Type B pancreatic cell (in vitro differentiated cells): ENCODE measurements at places on chromosomes 3 and 15. TPM values are rescaled to one million over a fixed set of nuclear protein-coding genes. Genes with fewer than 3 reads are reported as not detected.

RTP1 gene
- not detected in 2 replicates for total RNA-seq

OR5K2 gene
- not detected in 2 replicates for total RNA-seq

IQCF5 gene
- not detected in 2 replicates for total RNA-seq

RTP4 gene
- total RNA-seq = 1.4 and 2.8 TPM in 2 replicates

DNA sequence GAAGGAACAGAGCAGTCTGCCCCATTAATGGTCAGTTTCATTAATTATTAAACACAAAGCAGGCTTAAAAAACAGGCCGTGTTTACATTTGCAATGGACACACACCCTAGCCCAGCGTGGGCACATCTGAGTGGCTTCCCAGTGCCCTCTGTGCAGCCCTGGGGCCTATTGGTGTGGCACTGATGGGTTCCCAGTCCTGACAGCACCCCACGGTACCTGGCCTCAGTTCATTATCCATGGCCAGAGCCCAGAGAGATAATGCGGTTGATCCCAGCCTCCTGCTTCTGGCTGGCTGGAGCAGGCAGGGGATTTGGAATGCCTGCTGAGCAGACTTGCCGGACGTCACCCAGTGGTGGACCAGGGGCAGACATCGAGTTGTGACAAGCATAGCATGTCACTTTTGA is 110.5 kb upstream of the ABHD17C start:
- DNase-seq = no peak
- H3K4me1 ChIP-seq = peaks cover 22% of the 10 kb centered on the region
- no peak overlapping the region for H3K4me3 ChIP-seq
- peak overlapping the region; percentile 71 for H3K27ac ChIP-seq
- H3K36me3 ChIP-seq = peaks cover 17% of the 10 kb centered on the region
- no peaks in the 10 kb centered on the region for H3K27me3 ChIP-seq

DNA sequence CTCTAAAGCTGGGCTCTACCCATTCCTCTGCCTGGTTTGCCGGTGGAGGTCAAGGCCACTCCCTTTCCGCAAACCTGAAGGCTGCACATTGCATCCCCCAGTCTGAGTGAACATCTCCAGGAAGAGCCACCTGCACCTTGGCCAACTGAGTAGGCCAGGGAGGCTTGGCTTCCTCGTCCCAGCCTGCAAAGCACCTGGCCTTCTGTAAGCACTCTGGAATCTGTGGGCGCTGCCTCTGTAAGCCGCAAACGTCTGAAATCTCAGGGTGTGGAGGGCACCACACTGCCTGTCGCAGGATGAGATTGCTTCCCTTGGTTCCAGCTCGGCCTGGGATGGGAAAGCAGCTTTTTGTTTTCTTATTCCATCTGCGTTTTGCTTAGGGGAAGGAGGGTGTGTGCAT is 81.3 kb downstream of the SEC22A start:
- H3K27ac ChIP-seq = no peak overlapping the region
- H3K36me3 ChIP-seq = peaks cover 3% of the 10 kb centered on the region
- H3K4me1 ChIP-seq = no peaks in the 10 kb centered on the region
- H3K27me3 ChIP-seq = no peaks in the 10 kb centered on the region
- no peak overlapping the region for H3K4me3 ChIP-seq
- DNase-seq = no peak

DNA sequence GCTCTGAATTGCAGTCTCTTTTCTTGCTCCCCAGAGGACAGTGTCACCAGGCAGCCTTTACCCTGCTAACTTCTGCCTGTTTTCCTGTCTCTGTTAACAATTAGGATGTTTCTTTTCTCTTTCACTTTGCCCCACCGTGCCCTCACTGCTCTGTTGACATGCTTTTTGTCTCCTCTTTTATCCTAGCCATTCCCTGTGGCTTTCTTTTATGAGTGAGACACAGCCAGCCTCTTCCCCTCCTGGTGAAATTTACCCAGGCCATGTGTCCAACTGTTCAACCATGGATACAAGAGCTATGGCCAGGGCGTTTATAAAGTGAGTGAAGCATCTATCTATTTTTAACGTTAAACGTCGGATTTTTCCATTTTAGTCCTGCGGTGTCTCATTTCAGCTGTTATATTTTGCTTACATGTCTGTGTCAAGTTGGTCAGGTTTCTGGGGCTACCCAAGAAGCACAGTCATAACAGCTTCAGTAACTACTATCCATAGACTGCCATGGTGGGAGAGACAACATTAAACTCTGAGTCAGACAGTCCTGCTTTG is 443.2 kb upstream of the AZI2 start:
- H3K4me1 ChIP-seq = peaks cover 8% of the 10 kb centered on the region
- H3K27me3 ChIP-seq = peaks cover 3% of the 10 kb centered on the region
- DNase-seq = no peak
- no peak overlapping the region for H3K27ac ChIP-seq
